T-helper 9 cell (primary cell): ENCODE measurements at places on chromosomes 7 and 10.

DNA sequence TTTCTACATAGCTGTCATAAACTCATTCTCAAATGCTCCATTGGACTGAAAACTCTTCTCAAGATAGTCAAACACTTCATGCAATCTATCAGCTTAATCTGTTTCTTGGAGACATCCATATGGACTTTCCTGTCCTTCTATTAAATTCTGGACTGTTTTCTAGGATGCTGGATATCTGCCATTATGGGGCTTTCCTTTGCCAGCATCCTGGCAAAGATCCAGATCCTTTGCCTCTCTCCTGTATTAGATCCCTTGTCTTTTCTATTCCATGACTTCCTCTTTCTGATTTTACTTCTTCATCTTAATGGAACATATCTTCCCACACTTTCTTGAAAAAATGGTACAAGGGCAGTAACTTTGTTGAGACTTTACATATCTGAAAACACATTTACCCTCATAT is 35.9 kb upstream of the SKAP2 start:
- DNase-seq = no peak

GRCh38 chr10:94785211-94785610 is 22.7 kb downstream of the CYP2C19 start:
- no peak for DNase-seq

DNA sequence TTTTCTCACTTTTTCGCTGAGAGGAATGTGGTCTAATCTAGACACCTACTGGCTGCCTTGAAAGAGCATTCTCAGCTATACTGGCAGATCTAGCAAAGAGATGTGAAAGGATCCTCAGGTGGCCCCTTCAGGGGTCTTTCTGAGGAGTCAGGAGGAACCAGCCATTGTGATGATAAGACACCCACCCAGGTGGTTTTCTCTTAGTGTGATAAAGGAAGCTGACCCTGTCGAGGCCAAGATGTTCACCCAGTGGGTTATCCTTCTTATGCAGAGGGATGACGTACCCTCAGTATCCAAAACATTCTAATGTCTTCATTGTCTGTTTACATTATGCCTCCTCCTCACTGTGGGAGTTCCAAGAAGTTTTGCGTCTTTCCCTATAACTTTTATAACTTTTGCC is 98.3 kb upstream of the LRGUK start:
- no peak for DNase-seq

DNA sequence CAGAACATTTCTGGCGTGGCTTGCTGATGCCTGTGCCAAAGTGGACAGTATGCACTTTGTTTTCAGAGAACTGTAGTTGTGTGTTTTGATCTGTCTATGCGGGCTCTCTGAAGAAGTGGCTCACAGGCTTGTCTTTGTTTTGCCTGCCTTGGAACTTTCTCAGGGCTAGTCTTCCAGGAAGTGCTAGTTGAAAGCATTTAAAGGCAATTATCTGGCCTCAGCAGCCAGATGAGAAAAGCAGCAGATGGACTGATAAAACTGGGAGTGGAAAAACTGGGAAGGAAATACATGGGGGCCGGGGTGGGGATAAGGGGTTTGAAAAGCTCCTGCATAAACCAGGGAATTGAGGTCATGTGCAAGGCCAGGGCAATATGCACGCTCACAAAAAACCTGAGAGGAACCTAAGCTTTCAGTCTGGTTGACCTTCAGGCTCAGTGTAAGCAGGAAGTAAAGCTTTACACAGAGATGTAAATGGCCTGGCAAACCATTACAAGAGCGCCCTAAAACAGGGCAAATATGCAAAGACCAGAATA is 94.5 kb downstream of the ZNF33B start:
- no peak for DNase-seq

DNA sequence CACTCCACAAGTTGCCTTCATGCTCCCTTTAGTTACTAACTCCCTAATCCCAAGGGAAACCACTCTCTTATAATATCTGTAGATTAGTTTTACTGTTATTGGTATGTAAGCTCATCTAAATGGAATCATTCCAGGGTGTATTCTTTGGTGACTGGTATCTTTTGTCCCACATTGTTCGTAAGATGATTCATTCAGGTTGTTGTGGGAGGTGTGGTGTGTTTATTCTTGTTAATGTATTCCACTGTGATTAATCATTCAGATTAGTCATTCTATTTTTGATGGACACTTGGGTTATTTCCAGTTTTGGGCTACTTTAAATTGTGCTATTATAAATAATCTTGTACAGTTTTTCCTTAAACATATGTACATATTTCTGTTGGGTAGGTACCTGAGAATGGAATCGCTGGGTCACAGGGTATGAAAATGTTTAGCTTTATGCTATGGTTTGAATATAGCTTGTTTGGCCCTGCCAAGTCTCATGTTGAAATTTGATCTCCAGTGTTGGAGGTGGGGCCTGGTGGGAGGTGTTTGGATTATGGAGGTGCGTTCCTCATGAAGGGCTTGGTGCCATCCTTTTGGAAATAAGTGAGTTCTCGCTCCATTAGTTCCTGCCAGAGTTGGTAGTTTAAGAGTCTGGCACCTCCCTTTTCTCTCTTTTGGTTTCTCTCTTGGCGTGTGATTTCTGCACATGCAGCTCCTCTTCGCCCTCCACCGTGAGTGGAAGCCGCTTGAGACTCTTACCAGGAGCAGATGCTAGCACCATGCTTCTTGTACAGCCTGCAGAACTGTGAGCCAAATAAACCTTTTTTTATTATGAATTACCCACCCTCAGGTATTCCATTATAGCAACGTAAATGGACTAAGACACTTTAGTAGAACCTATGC is 13.8 kb downstream of the BTRC start:
- no peak for DNase-seq

GRCh38 chr7:29878081-29878688 is 71.9 kb downstream of the WIPF3 start:
- DNase-seq = peak; percentile 5

DNA sequence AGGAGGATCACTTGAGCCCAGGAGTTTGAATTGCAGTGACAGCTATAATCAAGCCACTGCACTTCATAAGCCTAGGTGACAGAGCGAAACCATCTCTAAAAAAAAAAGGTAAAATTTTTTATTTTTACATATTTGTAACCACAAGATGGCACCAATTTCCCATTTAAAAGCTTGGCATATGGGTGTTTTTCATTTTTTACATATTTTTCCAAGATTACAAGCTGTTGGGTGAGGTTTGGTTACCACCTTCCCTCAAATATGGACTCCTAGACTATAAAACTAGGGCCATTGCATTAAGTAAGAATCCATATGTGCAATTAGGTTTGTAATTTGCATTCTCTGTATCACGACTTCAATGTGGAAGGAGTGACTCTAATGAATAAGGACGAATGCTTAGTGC is 129.3 kb upstream of the ACBD5 start:
- no peak for DNase-seq

DNA sequence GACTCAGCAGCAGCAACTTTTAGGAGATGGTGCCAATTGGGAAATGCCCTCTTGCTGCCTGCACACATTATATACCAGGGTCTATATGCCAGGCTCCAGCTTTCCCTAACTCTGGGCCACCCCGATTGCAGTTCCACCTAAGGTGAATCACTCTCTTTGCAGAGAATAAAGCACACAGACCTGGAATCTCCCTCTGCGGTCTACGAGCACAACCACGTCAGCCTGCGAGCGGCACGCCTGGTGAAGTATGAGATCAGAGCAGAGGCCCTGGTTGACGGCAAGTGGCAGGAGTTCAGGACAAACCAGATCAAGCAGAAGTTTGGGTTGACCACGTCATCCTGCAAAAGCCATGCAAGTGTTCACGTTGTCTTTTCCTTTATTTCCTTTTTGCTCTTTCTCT is 38.2 kb upstream of the PLEKHA1 start:
- no peak for DNase-seq

DNA sequence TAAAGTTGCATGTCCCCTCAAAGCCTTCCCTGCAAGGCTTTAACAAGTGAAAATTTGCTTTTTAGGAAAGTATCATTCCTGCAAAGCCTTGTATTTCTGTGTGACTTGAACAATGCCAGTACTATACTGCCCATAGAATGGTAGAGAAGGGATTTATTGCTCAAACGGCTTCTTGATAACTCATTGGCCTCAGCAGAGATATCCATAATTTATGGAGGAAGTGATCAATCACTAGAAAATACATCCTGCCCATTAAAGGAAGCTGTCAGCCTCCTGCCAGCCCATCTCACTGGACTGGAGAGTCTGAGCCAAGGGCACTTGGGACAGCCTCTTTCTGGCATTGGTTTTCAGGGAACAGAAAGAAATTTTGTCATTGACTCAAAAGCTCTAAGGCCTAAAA is 152.6 kb downstream of the XPNPEP1 start:
- no peak for DNase-seq

GRCh38 chr7:90857603-90858002 is 261.5 kb downstream of the CDK14 start:
- DNase-seq = no peak

DNA sequence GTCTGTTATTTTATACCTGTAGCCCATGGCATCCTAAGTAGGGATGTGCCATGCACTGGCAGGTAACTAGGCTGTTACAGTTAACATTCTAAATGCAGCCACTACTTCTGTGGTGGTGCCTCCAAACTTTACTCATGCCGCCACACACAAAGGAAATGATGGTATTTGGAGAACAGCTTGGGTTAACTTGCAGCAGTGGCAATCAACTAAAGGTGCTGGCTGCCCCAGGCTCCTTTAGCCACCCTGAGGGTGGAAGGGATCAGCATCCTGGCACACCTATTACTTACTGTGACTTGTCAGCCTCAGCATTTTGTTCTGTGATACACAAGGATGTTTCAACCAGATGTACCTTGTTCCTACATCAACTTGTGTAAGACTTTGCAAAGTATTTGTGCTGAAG is 221.8 kb upstream of the PPP1R3A start:
- no peak for DNase-seq

- no peak for DNase-seq
Measured at GRCh38 chr10:98000346-98000745, 30.1 kb downstream of the CRTAC1 start.

GRCh38 chr7:117248829-117249228 is 74.0 kb downstream of the WNT2 start:
- no peak for DNase-seq

GRCh38 chr10:8054494-8055407 is at the start of gene GATA3:
Gene GATA3, plus strand, starts transcription at chr10:8054688. Its CDS starts 968 bp downstream, at chr10:8055656.
- DNase-seq = peak; percentile 79

DNA sequence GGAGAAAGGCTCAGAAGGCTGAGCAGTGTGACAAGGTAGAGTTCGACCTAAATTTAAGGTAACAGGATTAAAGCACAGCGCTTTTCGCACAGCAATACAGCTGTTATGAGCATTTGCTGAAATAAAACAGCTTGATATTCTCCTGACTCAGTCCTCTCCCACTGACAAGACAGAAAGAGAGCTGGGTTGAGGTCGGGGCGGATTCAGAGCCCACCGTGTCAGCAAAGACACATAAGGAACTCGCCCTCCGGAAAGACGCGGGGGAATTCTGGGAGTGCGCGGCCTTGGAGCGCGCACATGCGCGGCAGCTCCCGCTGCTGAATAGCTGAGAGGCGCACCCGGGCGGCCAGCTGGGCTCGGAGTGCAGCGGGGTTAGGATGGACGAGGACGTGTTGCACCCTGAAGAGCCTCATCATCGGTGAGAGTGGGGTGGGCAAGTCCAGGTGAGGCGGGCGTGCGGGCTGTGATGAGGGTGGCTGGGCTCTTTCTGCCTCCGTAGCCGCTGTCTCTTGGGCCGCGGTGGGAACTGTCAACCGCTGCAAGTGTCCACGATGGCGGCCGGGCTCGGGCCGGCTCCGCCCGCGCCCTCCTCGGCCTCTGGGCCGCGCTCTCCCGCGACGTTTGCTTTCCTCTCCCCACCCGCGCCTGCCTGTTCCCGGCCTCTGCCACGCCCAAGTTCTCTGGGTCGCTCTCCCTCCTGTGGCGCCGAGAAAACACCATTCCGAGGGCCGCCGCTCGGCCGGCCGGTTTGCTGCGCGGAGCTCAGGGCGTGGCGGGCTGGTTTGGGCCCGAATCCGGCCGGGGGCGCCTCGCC is 120.6 kb downstream of the LYZL1 start:
- DNase-seq = no peak

DNA sequence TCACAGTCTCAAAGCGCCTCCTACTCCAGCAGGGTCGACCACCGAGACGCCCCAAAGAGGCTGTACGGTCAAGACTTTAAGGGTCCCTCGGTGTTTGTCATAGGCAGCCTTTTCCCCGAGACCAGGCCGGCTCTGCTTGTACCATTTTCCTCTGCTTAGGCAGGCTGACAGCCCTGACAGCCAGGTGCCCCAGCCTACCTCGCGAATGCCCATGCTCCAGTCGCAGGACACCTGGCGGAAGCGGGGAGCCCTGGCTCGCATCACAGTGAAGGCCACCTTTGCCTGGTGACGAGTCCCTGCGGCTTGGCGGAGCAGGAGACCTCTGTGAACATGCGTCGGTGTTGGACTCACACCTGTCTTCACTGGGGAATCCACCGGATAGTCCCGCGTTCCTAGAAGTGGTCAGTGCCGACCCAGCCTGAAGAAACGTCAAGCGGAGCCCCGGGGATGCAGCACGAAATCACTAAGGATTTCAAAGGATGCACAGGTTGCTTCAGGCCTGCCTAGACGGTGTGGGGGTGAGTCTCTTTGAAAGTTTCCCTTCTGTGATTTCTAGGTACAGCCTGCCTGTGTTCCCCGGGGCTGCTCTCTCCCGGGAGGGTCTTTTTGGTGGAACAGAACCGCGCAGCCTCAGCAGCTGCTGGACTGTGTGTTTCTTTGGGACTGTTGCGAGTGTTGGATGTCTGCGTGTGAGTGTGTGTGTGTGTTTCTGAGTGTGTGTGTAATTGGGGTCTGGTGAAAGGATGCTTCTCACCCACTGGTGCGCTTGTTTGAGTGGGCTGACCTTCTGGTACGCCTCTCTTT is 30.5 kb upstream of the ZNF273 start:
- no peak for DNase-seq

DNA sequence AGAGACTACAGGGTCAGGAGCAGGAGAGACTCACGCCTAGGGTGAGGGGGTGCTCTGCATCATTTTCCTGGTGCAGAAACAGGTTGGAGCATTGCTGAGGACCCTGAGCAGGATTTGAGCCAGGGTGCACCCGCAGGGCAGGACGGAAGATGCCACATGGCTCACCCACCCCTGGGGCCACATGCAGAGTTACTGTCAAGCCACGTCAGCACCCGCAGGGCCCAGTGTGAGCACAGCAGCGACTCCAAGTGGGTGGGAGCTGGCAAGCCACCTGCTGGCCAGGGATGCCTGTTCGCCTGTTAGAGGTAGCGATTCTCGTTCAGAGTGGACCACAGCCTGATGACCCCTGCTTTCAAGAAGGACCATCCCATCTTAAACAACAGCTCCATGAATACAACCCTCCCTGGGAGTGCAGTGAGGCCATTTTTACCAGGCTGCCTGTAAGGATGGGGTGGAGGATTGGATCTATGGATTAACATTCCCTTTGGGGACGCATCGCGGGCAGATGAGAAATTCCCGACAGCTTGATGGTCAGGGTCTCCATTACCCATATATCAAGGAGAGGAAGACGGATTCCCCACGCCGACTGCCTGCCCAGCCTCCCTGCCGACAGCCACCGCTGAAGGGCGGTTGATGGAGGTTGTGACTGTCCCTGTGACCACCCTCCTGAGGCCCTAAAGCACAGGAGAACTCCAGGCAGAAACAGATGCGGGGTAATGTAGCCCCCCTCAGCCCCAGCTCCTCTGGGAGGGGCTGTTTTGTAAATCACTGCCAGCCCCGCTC is 101.1 kb upstream of the RET start:
- no peak for DNase-seq

GRCh38 chr10:110504111-110504735 is 6.5 kb downstream of the DUSP5 start:
- DNase-seq = peak; percentile 21
